A549 treated with DMSO at 1 μM for 4 hours (cell line): ENCODE measurements at places on chromosomes 1 and 21. TPM values are rescaled to one million over a fixed set of nuclear protein-coding genes. Genes with fewer than 3 reads are reported as not detected.

The SPATA21 gene
- 0.09 to 0.17 TPM (median 0.12 TPM) in 4 of 5 replicates, not detected in the other for total RNA-seq

The MPZ gene
- 0.20 to 0.36 TPM (median 0.26 TPM) in 4 of 5 replicates, not detected in the other for total RNA-seq

The CFAP57 gene
- 0.31 to 0.93 TPM (median 0.34 TPM) in 5 replicates for total RNA-seq

The B3GALT5 gene
- 0.27 to 0.39 TPM (median 0.34 TPM) in 5 replicates for total RNA-seq

The OR2T29 gene
- total RNA-seq: not detected in 5 replicates

The KIAA1614 gene
- total RNA-seq: 0.64 to 1.3 TPM (median 0.85 TPM) in 5 replicates

The CD1E gene
- total RNA-seq: not detected in 5 replicates

The RAP1GAP gene
- total RNA-seq: 9.9 to 13.8 TPM (median 12.8 TPM) in 5 replicates

The HFM1 gene
- 0.05 to 0.09 TPM (median 0.08 TPM) in 3 of 5 replicates, not detected in the others for total RNA-seq

The LCE2C gene
- not detected in 5 replicates for total RNA-seq

The ESPN gene
- 0.37 to 0.79 TPM (median 0.58 TPM) in 4 of 5 replicates, not detected in the other for total RNA-seq

The SMAP2 gene
- 9.6 to 11.0 TPM (median 10.1 TPM) in 5 replicates for total RNA-seq

The RHCE gene
- total RNA-seq: 0.09 to 0.19 TPM (median 0.13 TPM) in 3 of 5 replicates, not detected in the others

The C4BPA gene
- total RNA-seq: 0.48 to 1.0 TPM (median 0.64 TPM) in 5 replicates

The TSACC gene
- total RNA-seq: 2.0 to 2.8 TPM (median 2.2 TPM) in 5 replicates

The CA6 gene
- not detected in 5 replicates for total RNA-seq

The BSND gene
- not detected in 5 replicates for total RNA-seq

The REN gene
- not detected in 5 replicates for total RNA-seq

The ZBTB40 gene
- 4.9 to 6.6 TPM (median 6.4 TPM) in 5 replicates for total RNA-seq

The NBPF11 gene
- 4.5 to 5.1 TPM (median 5.0 TPM) in 5 replicates for total RNA-seq

The KCND3 gene
- 0.01 to 0.02 TPM in 2 of 5 replicates, not detected in the others for total RNA-seq

The HMGCL gene
- 11.9 to 14.6 TPM (median 12.8 TPM) in 5 replicates for total RNA-seq

The ACBD6 gene
- total RNA-seq: 54.8 to 62.5 TPM (median 57.5 TPM) in 5 replicates

The ASPM gene
- 19.9 to 30.2 TPM (median 28.2 TPM) in 5 replicates for total RNA-seq

The GCLM gene
- total RNA-seq: 109 to 156 TPM (median 135 TPM) in 5 replicates

The FAM78B gene
- 0.15 to 0.38 TPM (median 0.36 TPM) in 5 replicates for total RNA-seq

The ANGPTL1 gene
- total RNA-seq: not detected in 5 replicates

The PRPF38B gene
- total RNA-seq: 21.0 to 26.2 TPM (median 24.4 TPM) in 5 replicates

The AADACL3 gene
- not detected in 5 replicates for total RNA-seq

The PGLYRP3 gene
- total RNA-seq: not detected in 5 replicates

The ZNHIT6 gene
- 17.4 to 21.9 TPM (median 20.7 TPM) in 5 replicates for total RNA-seq

The CHI3L1 gene
- not detected in 5 replicates for total RNA-seq

The GJA9 gene
- total RNA-seq: 0.05 to 0.09 TPM (median 0.08 TPM) in 3 of 5 replicates, not detected in the others

The MCOLN3 gene
- 3.4 to 4.5 TPM (median 4.0 TPM) in 5 replicates for total RNA-seq

The RGS13 gene
- total RNA-seq: not detected in 5 replicates

The CR1 gene
- total RNA-seq: not detected in 5 replicates

The DNASE2B gene
- total RNA-seq: not detected in 5 replicates

The ARHGAP30 gene
- 0.06 to 0.13 TPM (median 0.10 TPM) in 5 replicates for total RNA-seq

The CADM3 gene
- 0.08 to 0.15 TPM (median 0.14 TPM) in 5 replicates for total RNA-seq

The TDRD5 gene
- 0.02 to 0.06 TPM (median 0.04 TPM) in 4 of 5 replicates, not detected in the other for total RNA-seq

The SLC22A15 gene
- 0.50 to 1.1 TPM (median 0.52 TPM) in 5 replicates for total RNA-seq

The STRIP1 gene
- total RNA-seq: 11.1 to 15.1 TPM (median 13.8 TPM) in 5 replicates

The CNR2 gene
- not detected in 5 replicates for total RNA-seq

The DEPDC1 gene
- total RNA-seq: 13.1 to 19.7 TPM (median 17.3 TPM) in 5 replicates

The PTTG1IP gene
- total RNA-seq: 90.5 to 112 TPM (median 103 TPM) in 5 replicates

The ATP6V1G3 gene
- not detected in 5 replicates for total RNA-seq

The ALDH9A1 gene
- 40.0 to 45.2 TPM (median 40.7 TPM) in 5 replicates for total RNA-seq

The KDF1 gene
- not detected in 5 replicates for total RNA-seq

The EPHA8 gene
- 0.02 TPM in 1 of 5 replicates, not detected in the others for total RNA-seq

The CELA2B gene
- total RNA-seq: not detected in 5 replicates

The SPRR2E gene
- total RNA-seq: not detected in 5 replicates
